Vagina (tissue), 2 donors: ENCODE measurements at places on chromosomes 6 and 20.

DNA sequence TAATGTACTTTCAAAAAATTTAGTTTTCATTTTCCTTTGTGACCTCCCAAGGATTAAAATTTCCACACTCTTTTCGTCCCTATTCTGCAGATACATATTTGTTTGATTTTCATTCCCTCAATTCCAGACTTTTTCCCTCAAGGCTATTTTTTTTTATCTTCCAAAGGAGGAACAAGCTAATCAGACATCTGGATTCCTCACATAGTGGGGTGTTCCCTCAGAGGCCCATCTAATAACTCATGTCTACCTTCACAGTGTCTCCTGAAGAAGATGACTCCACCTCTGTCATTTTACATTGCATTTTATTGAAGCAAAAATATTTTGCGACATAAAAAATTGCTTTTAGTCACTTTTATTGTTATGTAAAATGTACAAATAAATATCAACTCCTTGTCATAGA, 122.2 kb downstream of the RFPL4B start:
- DNase-seq = no peak

DNA sequence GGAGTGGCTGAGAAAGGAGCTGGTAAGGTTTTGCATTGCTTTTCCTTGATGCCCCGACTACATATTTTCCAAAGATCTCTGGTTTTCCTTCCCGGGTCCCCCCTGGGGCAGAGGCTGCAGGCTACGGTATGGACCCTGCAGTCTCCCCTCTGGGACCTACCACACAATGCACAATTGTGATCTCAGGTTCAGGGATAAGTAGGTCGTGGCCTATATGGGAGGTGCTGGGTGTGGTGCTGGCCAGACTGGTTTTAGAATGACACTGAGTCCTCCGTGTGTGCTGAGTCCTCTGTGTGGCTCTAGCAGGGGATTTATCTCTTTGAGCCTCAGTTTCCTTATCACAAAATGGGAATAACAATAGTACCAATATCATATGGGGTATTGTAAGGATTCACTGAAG, 376 bp downstream of the C20orf202 start:
- no peak for DNase-seq

DNA sequence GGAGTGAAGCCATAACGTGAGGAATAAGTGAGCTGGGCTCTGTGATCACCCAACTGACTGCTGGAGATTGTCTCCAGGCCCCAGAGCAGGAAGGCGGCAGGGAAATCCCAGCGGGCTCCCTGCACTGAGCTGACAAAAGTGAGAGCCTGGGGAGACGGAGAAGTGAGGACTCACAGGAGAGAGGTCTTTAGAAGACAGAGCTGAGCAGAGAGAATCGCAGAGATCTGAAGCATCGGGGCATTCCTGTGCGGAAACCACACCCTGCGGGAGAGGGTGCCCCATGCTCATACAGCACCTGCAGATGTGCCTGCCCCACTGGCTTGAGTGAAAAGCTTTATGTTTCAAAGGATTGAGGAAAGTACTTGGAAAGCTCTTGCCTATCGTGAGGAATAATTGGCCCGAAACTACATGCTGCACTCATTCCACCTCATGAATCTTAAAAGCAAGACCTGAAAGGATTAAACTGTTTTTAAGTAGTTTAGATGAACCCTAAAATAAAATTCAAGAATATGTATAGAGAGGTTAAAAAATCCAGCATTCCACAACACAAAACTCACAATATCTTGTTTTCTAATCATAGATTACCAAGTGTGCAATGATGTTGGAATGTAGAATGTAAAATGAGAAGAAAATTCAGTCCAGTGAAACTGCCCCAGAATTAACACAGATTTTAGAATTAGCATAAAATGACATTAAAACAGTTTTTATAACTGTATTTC, 17.7 kb upstream of the THBS2 start:
- peak; percentile 72 for DNase-seq

DNA sequence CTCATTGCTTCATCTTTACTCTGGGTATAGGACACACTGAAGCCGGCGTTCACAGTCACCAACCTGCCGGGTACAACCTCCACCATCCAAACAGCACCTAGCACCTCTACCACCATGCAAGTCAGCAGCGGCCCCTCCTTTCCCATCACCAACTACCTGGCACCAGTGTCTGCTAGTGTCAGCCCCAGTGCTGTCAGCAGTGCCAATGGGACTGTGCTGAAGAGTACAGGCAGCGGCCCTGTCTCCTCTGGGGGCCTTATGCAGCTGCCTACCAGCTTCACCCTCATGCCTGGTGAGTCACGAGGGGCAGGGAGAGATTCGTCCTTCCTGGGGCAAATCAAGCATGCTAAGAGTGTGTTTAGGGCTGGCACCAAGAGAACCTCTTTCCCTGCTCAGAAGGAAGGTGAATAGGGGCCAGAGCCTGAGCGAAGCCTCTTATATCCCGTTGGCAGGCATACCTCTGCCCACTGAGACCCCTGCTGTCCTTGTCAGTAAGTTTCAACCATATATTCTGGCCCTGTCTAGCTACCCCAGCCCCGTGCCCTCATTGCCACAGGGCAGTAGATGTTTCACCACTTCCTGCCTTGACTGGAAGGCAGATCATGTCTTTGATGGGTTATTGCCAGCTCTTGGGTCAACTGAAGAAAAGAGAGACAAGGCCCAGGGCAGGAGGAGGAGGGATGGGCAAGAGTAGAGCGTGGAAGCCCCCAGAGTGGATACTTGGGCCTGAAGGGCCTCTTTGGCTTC, 4.8 kb downstream of the SRF start:
- no peak for DNase-seq

GRCh38 chr6:50610562-50610961, 102.8 kb upstream of the TFAP2D start:
- DNase-seq = no peak

DNA sequence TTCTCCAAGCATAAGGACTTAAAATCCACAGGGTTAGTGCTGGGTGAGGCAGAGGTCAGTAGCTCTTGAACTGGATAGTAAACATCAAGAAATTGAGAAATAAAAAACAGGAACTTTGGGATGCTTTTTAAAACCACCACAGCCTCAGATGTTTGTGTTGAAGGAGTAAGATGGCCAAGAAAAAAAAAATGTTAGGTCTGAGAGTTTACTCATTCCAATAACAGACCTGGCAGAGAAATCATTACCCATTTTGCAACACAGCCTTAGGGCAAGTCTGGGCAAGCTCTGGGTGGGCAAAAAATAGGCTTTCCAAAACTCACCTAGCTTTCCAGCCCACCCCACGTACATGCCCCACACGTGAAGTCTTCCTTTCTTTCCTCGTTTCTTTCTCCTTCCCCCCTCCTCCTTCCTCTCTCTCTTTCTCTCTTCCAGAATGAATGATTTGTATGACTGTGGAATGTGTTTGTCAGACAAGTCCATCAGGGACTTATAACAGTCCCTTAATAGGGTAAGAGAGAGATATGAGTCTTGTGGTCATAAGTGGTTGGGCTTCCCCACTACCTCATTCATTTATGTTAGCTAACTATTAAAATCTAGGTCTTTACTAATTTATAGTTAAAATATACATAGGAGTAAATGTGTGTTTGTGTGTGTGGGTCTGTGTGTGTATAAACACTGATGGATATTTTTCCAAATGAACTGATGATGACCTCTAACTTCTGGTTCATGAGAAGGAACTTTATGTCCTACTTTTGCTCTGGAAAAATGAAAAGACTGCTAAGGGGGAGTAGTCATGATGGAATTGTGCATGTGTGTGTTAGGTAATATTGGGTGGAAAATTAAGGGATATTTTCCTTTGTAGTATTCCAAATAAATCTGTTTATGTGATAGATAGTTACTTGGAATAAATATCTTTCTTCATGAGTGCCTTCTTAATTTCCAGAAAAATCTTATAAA, 18.0 kb upstream of the DSE start:
- no peak for DNase-seq

- DNase-seq = no peak
Observed at GRCh38 chr20:63446216-63447024, 26.0 kb downstream of the KCNQ2 start.

DNA sequence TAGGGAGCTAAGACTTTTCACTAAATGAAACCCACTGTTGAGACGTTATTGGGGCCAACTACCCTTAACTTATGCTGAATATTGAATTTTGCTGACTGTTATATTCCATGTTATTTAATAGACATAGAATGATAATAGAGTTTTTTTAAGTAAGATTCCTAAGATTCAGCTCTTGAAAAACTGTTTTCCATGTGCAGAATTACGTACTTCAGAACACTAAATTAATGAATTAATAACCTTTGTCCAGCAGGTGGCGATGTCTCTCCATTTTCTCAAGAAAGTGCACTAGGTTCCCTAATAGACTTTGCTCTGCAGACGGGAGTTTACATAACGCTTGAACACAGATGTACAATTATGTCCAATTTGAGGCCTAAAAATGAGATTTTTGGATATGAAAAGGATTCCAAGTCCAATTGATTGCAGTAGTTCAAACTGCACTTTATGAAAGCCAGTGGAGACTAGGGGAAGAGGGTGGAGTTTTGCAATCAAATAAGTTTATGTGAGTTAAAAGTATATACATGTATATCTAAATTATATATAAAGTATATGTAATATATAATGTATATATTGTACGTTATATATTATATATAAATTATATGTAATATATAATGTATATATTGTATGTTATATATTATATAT, 282.1 kb downstream of the UST start:
- DNase-seq = no peak

GRCh38 chr6:13702809-13703302, 8.8 kb downstream of the RANBP9 start:
- no peak for DNase-seq

GRCh38 chr6:14442242-14442641, 324.7 kb downstream of the CD83 start:
- DNase-seq = no peak

GRCh38 chr6:165766457-165766856, 103.4 kb upstream of the PDE10A start:
- DNase-seq = no peak

GRCh38 chr20:5020760-5021159, 19.4 kb upstream of the SLC23A2 start:
- no peak for DNase-seq

GRCh38 chr6:48765352-48765961, 654.5 kb upstream of the PTCHD4 start:
- no peak for DNase-seq

DNA sequence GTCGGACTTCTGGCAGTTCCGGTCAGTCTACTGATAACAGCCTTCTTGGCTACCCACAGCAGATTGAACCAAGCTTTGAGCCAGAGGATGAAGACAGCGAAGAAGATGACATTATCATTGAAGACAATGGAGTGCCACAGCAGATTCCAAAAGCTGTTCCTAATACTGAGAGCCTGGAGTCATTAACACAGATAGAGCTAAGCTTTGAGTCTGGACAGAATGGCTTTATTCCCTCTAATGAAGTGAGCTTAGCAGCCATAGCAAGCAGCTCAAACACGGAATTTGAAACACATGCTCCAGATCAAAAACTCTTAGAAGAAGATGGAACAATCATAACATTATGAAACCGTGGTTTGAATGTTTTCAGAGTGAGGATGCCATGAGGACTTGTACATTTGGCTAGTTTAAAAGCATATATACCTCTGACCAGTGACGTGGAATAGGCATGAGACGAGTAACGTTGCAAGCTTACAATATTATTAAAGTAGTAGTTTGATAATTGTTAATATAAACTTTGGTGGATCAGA, 18.8 kb downstream of the PARD6B start:
- no peak for DNase-seq

DNA sequence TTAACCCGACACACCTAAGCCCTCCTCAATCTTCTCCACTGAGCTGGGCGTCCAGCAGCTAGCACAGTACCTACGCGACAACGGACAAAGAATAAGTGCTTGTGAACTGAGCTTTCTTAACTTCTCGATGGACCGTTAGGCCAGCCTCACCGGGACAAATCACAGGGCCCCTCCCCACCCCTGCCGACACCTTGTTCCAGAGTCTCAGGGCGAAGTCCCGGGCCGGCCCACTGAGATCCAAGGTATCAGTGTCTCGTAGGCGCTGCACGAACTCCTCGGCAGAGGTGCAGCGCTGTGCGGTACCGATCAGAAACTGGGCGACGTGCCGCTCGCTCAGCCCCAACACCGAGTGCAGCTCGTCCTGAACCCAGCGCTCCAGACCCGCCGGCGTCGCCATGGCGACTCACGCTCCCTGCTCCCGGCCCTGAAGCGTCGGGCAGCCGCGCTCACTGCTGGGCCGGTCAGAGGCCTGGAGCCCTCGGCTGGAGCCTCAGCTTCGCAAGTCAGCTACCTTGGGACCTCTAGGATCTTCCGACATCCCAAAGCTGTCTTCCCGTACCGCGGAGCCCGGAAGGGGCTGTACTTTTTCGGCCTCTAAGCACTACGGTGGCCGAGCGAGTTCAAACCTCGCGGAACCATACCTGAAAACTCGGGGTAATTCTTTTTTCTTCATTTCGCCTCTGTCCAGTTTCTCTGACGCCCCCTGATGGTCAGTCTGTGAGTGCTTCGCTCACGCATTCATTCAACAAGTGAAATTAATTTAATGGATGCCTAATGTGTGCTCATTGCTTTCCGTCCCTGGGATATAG, at the start of gene DHX16:
TSS of gene DHX16 (minus strand) at position 562 of the 809 bp plus-strand sequence. CDS start at position 397, 165 bp downstream.
- DNase-seq = no peak

GRCh38 chr20:18719426-18719825, 94.2 kb upstream of the SCP2D1 start:
- DNase-seq = no peak

GRCh38 chr20:1555952-1556351, 1.6 kb downstream of the SIRPD start:
- no peak for DNase-seq

GRCh38 chr6:19691465-19692167, 145.6 kb upstream of the ID4 start:
- DNase-seq = no peak

GRCh38 chr6:136788069-136788902, 4.0 kb downstream of the MAP3K5 start:
- no peak for DNase-seq

GRCh38 chr6:104324301-104324700, 535.4 kb downstream of the HACE1 start:
- no peak for DNase-seq

DNA sequence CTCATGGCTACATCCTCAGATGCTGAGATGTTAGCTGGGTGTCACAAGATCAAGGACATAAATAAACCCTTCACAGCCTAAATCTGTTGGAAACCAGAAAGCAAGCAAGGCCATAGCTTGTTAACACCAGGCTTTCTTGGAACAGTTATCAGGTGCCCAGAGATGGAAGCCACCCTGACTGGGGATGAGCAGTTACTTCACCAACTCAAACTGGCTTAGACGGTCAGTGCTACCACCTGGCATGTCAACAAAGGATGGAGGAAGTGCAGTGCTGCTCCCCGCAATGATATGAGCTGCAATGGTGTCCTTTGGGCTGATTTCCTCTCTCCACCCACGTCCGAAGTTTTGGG, 28.9 kb upstream of the SMIM29 start:
- DNase-seq = no peak

- DNase-seq = no peak
Observed at GRCh38 chr6:38068854-38069590, 249.5 kb downstream of the ZFAND3 start.

- DNase-seq = no peak
Observed at GRCh38 chr20:3080939-3081388, 3.6 kb downstream of the AVP start.

- no peak for DNase-seq
Observed at GRCh38 chr20:36491901-36492617, 49.3 kb upstream of the MYL9 start.
